Activated naive CD8-positive, alpha-beta T cell treated with anti-CD3 and anti-CD28 coated beads, Interleukin-2, amount 50 U/mL, for 24 hours (primary cell): ENCODE measurements at places on chromosomes 13 and 19.
A peak's percentile ranks its signal among the peaks of the same experiment; 100 is the strongest.

GRCh38 chr13:98019186-98019585, 65.7 kb downstream of the IPO5 start:
- no peak for DNase-seq

GRCh38 chr13:46598820-46599180, 45.8 kb downstream of the LRCH1 start:
- DNase-seq: no peak

- DNase-seq: no peak
Observed at GRCh38 chr13:32209652-32210051, 105.5 kb downstream of the ZAR1L start.

- no peak for DNase-seq
Observed at GRCh38 chr19:17092696-17093095, 17.1 kb downstream of the MYO9B start.

DNA sequence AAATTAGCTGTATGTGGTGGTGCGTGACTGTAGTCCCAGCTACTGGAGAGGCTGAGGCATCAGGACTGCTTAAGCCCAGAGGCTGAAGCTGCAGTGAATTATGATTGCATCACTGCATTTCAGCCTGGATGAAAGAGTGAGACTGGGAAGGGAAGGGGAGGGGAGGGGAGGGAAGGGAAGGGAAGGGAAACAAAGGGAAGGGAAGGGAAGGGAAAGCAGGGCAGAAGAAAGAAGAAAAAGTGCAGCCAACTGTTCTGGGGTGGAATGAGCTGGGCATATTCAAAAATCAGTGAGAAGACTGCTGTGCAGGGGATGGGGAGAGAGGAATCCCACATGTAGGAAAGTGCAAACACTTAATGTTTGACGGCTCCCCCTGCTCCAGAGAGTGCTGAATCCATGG, 905.5 kb downstream of the UQCRFS1 start:
- DNase-seq: no peak

DNA sequence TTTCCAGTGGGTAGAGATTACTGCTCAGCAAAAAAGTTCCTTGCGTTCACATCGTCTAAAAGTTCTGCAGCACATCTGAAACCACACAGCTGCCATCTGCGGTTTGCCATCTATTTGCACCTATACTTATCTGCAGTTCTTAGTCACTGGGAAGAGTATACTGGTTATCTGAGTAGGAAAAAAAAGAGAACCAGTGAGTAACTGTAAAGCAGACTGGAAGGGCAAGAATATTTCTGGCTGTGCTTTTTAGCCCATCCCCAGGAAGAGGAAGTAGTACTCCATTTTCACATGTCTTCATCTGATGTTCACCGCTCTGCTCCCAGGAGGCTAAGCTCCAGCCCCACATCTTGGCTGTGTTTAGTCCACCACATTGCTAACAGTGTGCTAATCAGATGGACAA, 35.6 kb downstream of the EFNB2 start:
- DNase-seq: no peak

- DNase-seq: no peak
Observed at GRCh38 chr19:48090281-48090802, 20.3 kb downstream of the PLA2G4C start.

- DNase-seq: no peak
Observed at GRCh38 chr13:80726868-80727267, 385.9 kb upstream of the SPRY2 start.

DNA sequence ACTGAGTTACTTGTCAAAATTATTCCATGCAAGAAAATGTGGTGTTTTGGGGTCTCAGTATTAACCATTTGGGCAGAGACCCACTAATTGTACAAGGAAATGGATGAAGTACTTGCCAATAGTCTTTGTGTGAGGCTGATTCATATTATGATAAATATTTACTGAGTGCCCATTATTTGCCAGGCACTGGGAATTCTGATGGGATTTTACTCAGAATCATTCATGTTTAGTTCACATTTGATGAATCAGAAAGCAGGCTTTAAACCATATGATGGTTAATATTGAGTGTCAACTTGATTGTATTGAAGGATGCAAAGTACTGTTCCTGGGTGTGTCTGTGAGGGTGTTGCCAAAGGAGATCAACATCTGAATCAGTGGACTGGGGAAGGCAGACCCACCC, 66.2 kb upstream of the SOX21 start:
- no peak for DNase-seq

- DNase-seq: no peak
Observed at GRCh38 chr13:21338156-21338555, 120.9 kb downstream of the ZDHHC20 start.

- no peak for DNase-seq
Observed at GRCh38 chr13:109256866-109257760, 529.3 kb downstream of the IRS2 start.

- no peak for DNase-seq
Observed at GRCh38 chr13:40502236-40502635, 164.2 kb downstream of the FOXO1 start.

GRCh38 chr19:46022061-46022430, 807 bp downstream of the PGLYRP1 start:
- no peak for DNase-seq

GRCh38 chr19:31085125-31085524, 264.1 kb downstream of the TSHZ3 start:
- DNase-seq: no peak

DNA sequence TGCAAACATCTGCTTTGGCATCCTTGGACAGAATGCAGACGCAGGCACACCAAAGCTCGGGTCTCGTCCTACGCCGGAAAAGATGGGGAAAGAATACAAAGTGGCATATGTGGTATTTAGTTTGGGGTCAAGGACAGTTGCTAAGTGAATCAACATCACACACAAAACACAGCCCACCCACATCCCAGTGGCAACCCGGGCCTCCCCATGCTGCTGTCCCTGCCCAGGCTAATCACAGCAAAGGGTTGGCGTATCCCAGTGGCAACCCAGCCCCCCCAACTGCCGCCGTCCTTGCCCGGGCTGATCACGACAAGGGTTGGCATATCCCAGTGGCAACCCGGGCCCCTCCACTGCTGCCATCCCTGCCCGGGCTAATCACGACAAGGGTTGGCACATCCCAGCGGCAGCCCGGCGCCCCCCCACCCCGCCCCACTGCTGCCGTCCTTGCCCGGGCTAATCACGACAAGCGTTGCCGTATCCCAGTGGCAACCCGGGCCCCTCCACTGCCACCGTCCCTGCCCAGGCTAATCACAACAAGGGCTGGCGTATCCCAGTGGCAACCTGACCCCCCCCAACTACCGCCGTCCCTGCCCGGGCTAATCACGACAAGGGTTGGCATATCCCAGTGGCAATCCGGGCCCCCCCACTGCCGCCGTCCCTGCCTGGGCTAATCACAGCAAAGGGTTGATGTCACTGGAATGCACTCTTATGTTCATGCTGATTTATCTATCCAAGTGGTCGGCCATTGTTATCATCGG, 167.8 kb upstream of the SOX1 start:
- DNase-seq: no peak

DNA sequence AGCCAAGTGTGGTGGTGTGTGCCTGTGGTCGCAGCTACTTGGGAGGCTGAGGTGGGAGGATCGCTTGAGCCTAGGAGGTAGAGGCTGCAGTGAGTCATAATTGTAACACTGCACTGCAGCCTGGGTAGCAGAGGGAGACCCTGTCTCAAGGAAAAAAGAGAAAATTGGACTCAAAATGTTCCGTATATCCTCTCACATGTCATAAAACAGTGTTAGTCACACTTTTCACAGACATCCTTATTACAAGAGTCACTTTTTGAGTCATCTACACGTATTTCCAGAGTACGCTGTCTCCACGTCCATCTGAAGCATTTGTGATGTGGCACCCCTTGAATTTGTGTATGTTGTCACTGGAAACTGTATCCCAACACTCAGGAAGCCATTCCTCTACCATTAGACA, 133.0 kb downstream of the SIPA1L3 start:
- DNase-seq: no peak

DNA sequence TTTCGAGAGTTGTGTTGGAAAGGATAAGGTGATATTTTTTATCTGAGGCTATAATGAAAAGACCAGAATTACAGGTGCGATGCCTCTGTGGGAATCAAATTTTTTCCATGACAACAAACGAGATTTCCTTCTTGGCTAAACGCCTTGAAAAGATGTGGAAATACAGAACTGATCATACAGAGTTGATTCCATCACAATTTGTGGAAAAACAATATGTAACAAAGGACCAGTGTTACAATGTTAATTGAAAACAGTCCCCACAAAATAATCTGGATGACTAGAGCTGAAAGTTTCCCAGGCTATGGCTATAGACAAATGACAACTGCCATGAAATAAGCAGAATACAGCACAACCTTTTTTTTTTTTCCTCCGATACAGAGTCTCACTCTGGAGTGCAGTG, 628.9 kb downstream of the DIAPH3 start:
- no peak for DNase-seq

DNA sequence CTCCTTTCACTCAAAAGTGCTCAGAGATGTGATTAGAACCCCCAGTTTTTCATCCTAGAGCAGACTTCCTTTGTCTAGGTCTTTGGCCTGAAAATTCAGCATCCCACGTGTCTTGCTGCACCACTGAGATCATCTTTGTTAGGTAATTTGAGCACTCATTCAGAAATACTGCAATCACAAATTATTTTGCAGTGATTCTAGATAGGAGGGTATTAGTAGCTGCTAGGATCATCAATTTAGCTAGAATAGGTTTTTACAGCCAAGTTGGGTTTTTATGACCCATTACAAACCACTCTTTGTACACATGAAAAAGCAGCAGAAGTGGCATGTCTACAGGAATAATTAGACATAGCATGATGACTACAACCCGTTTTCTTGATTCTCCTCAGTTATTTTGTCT, 219.6 kb downstream of the GPC6 start:
- DNase-seq: no peak

DNA sequence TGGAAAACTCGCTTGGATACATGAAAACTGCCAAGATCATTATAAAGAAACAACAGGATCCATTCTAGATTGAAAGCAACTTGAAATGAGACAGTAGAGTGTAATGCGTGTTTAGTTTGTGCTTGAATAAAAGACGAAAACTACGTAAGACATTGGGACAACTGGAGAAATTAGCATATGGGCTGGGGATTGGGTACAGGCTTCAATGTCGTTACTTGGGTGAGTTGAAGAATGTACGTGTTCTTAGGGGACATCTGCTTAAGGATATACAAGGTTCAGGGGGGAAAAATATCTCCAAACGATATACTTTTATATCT, 471 bp upstream of the ERVK3-1 start:
- no peak for DNase-seq

DNA sequence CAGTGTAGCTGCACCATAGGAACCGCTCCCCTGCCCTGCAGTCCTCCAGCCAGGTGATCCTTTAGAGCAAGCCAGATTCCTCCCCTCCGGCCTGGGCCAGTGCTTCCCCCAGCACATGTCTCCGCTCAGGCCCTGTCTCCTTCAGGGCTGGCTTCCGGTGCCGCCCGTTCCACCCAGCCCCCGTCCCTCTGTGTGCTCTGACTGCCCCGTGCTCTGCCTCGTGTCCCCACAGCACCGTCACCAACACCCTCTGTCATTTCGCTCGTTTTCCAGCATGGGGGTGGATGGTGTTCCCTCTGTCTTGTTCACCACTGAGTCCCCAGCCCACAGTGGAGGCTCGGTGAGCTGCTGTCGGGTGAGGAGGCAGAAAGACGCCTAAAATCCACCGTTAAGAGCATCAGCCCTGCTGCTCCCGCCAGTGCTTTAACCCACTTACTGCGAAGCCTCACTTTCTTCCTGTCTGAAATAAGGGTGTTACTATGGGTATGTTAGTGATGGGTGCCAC, 54.5 kb downstream of the TSSK6 start:
- DNase-seq: peak; percentile 71

DNA sequence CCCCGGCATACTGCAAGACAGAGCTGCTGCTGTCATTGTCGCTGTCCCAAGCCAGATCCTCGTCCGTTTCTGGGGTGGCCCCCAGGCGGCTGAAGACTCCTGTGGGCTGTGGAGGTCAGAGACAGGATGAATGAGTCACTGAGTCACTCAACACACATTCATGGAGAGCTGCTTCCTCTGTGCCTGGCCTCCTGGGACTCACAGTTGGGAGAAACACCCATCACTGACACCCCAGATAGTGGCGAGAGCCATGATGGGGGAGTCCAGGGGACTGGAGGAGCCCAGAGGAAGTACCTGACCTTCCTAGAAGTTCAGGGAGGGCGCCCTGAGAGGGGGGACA, 26.0 kb downstream of the C19orf47 start:
- no peak for DNase-seq

DNA sequence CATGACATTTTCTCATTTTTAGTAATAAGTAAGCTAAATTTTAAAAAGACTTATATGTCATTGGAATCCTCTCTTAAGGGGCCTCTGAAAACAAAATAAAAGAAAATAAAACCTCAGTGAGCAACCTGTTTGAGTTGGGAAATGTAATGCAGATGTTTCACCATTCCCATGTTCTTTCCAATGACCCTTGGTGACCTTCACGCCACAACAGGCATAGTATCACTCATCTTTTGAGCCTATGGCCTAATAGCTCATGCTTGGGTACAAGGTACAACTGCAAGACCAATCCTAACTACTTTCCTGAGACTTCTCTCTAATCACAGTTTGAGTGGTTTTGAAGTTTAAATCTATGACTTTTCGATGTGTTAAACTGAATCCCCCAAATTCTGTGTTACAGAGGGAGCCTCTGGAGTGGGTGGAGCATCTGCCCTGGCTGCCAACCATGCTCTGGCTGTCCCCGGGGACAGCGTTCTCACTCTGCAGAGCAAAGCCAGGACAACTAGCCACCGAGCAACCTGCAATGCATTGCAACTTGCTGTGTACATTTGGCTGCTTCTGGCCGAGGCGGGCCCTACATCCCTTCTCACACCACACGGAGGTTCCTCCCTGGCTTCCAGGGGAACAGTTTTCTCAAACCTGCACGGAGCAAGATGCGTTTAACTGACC, 307.9 kb upstream of the MAB21L1 start:
- no peak for DNase-seq

GRCh38 chr19:18226956-18227780, 930 bp upstream of the PDE4C start:
- no peak for DNase-seq

DNA sequence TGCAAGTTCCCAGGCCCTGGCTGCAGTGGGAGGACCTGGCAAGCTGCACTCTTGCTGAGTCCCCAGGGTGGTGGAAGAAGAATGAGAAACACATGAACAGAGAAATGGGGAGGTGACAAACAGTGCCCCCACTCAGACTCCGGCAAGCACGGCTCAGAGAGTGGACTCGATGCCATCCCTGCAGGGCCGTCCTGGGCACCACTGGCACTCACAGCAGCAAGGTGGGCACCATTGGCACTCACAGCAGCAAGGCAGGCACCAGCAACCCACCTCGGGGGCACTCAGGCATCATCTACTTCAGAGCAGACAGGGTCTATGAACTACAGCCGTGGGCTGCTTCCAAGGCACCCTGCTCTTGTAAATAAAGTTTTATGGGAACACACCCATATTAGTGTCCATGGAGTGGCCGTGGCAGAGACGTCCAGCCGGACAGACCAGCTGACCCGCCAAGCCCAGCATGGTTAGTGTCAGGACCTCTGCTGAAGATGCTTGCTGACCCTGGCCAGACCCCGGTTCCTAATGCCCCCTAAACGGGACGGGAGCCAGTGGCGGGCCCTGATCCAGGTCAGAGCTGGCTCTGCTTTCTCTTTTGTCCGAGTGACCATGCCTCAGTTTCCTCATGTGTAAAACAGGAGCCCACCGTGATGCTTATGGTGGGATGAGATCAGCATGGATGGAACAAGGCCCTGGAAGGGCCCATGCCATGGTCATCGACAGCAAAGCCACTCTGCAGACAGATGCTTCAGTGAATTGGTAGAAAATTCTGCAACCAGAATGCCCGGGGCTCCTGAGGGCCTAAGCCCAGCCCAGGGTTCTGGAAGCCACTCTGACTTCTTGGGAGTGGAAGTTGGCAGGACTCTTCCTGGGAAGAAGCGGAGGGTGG, 2.1 kb upstream of the F10 start:
- no peak for DNase-seq
